ENCODE measurements at places on chromosomes 5 and 9.
A peak's percentile ranks its signal among the peaks of the same experiment; 100 is the strongest.

GRCh38 chr9:36402536-36402935 lies 2.5 kb upstream of the RNF38 start:
- DNase-seq, result no peak

DNA sequence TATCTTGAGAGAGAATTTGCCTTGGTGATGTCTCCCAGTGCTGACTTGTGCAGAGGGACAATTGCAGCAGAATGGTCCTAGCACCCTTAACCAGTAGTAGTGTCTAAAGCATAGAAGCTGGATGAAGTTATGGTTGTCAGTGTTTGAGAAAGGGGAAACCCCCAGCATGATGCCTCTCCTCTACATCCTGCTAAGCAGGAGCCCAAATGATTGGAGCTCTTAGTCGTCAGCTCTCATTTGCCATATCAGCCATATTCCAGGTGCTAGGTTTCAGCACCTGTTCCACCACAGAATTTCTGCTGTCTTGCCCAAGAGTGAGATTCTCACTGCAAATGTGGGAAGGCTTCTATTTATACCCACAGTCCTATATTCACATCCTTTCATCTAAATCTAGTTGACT lies 43.7 kb upstream of the RFX3 start:
- DNase-seq, result no peak

- no peak for DNase-seq
Measured at GRCh38 chr5:88298425-88298824, 29.8 kb upstream of the TMEM161B start.

GRCh38 chr9:37290940-37291485 lies 131.5 kb upstream of the GRHPR start:
- no peak for DNase-seq

DNA sequence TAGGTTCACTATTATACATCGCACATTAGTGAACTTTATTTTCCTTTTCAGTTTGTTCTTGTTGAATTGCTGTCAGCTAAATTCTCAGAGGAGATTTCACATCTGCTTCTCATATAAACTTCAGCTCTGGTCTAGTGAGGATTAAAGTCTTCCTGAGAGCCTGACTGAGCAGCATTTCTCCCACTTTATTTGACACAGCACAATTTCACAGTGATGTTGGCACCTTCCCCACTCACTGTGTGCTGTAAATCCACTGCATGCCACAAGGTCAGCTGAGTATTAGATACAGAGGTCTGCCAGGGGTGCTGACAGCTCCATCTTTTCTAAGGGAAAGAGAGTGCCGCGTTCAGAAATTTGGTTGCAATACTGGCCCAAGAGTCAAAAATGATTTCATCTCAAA lies 567.4 kb downstream of the PRR16 start:
- DNase-seq, result no peak

GRCh38 chr5:6393596-6394194 lies 15.3 kb upstream of the MED10 start:
- no peak for DNase-seq

DNA sequence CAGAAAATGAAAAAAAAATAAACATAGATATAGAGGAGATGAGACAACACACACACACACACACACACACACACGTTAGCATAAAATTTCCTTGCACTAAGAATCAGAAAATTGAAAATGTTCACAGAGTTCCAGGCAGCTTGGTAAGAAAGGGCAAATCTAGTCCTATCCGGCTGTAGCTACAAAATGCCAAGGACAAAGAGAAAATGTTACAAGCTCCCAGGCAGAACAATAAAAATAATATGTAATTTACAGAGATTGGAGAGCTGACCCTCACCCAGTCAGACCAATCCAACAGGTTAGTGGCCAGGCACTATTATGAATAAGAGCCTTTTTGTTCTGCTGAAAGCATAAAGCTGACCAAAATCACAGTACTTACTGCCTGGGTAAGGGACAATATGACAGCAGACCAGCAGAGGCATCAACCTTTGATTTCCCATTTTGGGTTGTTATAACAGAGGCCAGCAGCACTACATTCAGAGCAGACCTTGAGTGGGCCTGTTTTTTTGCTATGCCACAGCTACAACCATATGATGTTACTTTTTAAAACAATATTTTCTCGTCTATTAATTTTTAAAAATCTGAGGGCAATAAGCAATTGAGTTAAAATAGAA lies 892.6 kb downstream of the TAF11L14 start:
- DNase-seq, result no peak

DNA sequence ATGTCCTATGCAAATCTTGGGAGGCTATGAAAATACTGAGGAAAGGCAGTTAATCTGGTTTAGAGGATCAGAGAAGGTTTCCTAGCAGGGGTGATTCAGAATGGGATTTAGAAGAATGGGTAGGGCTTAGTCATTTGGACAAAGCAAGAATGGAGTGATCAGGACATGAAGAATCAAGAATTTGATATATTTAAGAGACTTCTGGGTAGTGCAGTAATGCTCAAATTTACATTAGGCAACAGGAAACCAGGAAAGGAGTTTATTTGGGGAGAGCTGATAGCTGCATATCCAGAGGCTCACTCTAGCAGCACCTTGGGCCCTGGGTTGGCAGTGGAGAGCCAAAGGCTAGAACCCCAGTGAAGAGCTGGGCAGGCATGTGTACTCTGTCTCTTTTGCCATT lies 78.9 kb upstream of the PAPPA start:
- no peak for DNase-seq

- DNase-seq, result no peak
Measured at GRCh38 chr5:125668884-125669283, 754.3 kb upstream of the GRAMD2B start.

DNA sequence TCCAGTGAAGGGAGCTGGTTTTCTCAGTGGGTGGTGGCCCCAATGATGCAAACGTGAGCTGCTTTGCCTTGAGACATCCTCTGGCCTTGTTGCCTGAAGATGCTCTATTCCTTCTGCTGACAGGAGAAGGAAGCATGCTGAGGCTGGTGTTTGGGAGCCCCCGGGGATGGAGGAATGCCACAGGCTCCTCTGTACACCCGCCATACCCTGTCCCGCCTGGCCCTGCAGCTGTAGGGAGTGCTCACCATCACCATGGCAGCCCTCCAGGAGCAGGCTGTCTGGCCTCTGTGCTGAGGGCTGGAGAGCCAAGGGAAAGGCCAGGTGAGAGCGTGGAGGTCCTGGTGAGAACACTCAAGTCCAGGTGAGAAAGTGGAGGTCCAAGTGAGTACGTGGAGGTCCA lies 134.4 kb downstream of the MRPL36 start:
- DNase-seq, result no peak

GRCh38 chr9:77807846-77808750 lies 160.0 kb upstream of the GNA14 start:
- DNase-seq, result no peak

DNA sequence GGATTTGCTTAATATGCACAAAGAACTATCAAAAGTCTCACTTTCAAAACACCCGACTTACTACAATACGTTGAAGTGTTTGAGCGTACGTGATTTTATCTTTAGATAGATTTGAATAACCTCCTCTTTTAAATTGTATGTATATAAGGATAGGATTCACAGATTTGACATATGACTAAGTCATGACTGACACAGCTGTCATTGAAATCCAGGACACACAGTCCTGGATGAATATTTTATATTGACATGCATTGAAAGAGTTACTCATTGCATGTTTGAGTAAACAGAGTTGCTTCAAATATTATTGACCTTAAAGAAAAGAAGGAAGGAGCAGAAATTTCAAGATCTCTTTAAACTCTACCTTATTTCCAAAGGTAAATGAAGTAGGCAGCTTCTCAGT lies 3.3 kb downstream of the MUSK start:
- DNase-seq, result no peak

DNA sequence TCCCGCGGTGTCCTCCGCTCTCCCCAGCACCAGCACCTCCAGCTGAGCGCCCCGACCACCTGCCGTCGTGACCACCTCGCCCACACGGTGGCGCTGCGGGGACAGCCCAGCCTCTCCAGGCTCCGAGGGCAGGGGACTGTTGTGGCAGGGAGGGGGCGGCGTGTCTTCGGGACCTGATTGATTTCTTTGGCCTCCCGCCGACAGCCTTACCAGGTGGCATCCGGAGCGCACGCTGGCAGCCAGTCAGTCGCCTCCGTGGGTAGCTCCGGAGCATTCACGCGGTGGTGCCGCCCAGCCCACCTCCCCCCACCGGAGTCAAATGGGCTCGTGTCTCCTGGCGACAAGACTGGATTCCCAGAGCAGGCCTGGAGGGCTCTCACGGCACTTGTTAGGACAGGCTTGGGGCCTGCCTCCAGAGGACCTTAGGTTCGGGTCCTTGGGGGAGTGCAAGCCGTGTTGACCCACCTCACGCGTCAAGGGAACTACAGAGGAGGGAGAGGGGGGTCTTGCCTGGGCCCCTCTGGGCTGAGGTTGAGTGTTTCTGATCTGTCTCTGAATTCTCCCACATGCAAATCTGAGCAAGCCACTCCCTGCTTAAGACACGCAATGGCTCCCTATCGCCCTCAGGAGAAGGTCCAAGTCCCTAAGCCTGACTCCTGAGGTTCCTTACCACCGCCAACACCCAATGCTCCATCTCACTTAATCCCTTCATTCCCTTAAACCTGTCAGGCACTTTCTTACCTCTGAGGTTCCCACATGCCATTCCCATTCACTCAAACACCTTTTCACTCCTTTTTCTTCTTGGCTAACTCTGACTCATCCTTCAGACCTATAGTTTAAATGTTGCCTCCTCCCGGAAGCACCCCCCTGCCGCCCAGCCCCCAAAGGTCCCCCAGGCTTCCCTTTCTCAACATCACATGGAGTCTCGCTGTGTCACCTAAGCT lies 51.2 kb upstream of the GGTA1 start:
- DNase-seq, result peak; percentile 59

DNA sequence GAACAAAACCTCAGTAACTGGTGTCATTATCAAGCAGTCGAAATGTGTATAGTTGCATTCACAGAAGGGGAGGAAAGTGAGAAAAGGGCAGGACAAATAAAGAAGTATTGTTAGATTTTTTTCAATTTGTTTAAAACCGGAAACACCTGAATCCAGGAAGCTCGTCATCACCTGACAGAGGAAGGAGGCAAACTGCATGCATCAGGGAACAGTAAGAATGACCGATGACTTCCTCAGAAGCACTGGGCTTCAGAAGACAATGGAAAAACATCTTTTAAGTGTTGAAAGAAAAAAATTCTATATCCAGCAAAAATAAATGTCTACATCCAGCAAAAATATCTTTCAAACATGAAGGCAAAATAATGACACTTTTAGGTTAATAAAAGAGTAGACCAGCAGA lies 29.5 kb downstream of the PLEKHG4B start:
- no peak for DNase-seq

DNA sequence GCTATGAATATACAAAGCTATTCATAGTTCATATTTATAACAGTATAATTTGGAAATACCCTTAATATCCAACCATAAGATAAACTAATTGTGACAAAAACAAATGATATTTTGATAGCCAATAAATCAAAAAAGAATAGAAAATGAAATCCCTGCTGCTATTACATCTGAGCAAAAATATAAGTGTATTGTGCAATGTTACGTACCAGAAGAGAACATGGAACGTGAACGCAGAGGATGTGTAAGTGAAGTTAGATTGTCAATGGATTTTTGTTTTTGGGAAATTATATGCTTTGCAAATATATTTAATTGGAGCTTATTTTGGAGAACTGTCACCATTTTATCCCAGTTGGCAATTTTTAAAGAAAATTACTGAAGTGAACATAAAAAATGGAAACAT lies 15.4 kb downstream of the GCNT1 start:
- no peak for DNase-seq

GRCh38 chr5:329768-330167 lies 8.3 kb downstream of the AHRR start:
- DNase-seq, result no peak

DNA sequence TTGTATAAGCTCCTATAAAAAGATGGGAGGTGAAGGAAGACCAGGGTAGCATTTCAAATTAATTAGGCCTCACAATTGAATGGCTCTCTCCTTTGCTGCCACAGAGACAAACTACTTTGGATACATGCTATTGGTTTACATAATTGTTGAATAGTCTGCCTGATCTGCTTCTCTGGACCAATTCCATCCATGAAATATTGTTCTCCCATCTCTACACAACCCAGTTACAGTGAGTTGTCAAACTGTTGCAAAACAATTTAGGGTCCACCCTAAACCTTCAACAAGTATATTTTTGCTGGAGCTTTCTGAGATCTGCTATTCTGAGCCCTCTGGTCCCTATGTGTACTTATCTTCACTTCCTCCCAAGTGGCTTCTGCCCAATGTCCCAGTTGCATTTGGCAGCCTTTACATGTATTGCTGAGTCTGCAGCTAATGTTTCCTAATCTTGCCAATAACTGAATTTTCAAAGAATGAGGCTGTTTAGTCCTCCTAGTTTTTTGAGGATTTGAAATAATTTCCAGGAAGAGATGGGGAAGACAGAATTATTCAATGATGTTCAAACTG lies 38.9 kb downstream of the AGTPBP1 start:
- DNase-seq, result no peak

DNA sequence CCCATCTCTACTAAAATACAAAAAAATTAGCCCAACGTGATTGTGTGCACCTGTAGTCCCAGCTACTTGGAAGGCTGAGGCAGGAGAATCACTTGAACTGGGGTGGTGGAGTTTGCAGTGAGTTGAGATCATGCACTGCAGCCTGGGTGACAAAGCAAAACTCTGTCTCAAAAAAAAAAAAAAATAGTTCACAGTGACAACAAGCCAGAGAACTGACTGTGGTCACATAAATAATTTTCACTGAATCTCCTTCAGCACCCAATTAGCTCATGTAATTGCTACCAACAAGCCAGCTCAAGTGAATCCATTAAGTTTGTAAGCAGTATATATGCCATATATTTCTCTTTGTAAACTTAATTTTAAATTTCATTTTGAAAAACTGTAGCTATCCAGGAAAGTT lies 14.5 kb upstream of the AFAP1L1 start:
- no peak for DNase-seq

DNA sequence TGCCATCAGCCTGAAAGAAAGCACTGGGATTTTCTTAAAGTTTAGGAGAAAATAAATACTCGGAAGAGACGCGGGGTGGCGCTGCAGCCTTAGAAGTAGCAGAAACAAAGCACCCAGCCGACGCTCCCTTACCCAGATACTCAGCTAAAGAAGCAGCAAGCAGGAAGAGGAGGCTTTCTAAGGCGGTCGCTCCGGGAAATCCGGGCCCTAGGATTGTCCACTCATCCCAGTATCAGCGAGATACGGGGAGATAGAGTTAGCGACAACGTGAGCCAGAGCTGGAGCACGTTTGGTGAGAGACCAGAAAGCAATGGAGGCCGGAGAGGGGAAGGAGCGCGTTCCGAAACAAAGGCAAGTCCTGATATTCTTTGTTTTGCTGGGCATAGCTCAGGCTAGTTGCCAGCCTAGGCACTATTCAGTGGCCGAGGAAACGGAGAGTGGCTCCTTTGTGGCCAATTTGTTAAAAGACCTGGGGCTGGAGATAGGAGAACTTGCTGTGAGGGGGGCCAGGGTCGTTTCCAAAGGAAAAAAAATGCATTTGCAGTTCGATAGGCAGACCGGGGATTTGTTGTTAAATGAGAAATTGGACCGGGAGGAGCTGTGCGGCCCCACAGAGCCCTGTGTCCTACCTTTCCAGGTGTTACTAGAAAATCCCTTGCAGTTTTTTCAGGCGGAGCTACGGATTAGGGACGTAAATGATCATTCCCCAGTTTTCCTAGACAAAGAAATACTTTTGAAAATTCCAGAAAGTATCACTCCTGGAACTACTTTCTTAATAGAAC lies at the start of gene PCDHB2:
PCDHB2 (plus strand) TSS at position 135 of the 782 bp plus-strand sequence; CDS start at position 311, 176 bp downstream.
- DNase-seq, result no peak

GRCh38 chr9:90854637-90855175 lies 53.1 kb downstream of the SYK start:
- no peak for DNase-seq

- no peak for DNase-seq
Measured at GRCh38 chr5:180135128-180135955, 63.8 kb upstream of the RNF130 start.

GRCh38 chr5:6542421-6543345 lies 90.2 kb downstream of the NSUN2 start:
- no peak for DNase-seq

All from central memory CD8-positive, alpha-beta T cell (primary cell).